Sigmoid colon (tissue), 7 donors: ENCODE measurements at places on chromosomes 5 and 9. TPM values are rescaled to one million over a fixed set of nuclear protein-coding genes. Genes with fewer than 3 reads are reported as not detected.

DNA sequence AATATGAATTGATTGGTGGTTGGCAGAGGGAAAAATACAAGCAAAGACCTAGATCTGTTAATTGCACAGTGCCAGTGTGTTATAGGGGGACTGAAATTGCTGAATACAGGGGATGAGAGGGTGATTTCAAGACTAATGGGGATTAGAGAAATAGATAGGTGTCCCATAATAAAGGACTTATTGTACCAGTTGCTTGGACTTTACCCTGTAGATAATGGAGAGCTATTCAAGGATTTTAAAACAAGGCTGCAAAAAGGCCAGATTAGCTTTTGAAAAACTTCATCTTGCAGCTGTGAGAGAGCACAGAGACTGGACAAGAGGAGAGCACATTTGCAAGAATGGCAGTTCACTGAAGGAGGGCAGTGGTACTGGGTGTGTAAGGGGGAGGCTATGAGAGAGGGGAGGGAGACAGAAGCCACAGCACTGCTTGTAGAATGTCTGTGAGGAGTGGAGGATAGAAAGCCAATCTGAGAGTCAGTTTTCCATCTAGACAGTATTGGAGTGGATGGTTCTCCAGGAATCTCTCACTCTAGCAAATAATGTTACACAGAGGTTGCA, 28.8 kb upstream of the SCAMP1 start:
- DNase-seq, result no peak

The EMB gene
- total RNA-seq, result 4.2 TPM

DNA sequence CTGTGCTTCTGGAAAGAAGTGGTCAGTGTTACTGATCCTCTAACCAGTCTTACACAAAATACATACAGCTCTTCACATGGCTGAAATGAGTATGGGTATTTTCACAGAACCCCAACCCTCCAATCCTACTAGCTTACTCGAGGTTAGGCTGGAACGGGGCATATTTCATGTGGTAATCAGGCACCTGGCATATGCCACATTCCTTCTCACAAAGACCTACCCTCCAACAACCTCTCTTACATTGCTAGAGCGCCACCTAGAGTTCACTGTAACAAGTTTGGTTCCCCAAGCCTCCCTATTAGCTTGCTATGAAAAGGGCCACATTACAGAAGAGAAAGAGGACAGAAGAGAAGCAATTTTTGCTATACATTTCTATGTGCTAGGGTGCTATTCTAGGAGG, 597.3 kb downstream of the PRELID2 start:
- DNase-seq, result no peak

GRCh38 chr9:116817762-116818161, 130.7 kb downstream of the TRIM32 start:
- no peak for DNase-seq

The NUP214 gene
- total RNA-seq, result 28.5 TPM

DNA sequence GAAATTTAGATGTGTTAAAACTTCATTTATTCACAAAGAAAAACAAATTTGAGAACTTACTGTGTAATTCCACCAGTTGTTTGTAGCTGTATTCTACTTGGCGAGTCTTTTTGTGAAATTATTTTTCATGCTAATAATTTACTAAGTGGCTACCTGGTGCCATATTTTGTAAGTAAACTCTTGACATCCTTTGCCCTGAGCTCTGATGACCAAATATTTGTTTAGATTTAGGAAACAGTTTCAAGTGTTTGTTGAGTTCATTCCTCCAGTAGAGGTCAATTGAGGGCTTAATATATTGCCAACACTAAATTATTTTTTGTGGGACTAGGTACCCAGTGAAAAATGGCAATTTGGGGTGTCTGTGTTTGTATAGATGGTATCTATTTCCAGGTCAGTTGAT, 3.7 kb downstream of the CNTLN start:
- DNase-seq, result no peak

DNA sequence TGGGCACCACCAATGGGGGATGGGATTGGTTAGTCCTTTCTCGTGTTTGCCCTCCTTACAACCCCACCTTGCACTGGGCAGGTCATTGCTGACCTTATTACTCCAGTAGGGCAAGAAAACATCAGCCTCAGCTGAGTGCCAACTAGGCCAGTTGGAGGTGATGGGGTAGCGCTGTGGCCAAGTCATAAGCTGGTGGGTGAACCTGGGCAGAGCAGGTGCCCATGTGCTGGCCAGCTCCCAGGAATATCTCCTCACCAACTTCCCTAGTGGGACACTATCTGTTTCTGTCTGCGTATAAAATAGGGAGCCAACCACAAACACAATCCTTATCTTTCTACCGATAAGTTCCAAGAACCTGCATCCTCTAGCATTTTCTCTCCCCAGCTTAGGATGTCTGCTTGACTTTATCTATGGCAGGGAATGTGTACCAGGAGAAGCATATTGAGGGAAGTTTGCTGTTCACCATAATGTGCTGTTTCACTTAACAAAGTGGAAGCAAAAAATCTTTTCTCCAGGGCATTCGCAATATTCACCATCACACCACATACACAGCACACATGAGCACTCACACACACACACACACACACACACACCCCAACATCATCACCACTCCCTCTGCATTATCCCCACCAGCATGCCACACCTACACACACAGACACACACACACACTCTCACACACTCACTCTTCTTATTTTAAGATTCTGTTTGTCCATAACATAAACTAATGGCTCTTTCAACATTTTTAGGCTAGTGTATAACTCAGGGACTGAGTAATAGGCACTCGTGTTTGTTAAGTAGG, 390.0 kb downstream of the ENC1 start:
- no peak for DNase-seq

DNA sequence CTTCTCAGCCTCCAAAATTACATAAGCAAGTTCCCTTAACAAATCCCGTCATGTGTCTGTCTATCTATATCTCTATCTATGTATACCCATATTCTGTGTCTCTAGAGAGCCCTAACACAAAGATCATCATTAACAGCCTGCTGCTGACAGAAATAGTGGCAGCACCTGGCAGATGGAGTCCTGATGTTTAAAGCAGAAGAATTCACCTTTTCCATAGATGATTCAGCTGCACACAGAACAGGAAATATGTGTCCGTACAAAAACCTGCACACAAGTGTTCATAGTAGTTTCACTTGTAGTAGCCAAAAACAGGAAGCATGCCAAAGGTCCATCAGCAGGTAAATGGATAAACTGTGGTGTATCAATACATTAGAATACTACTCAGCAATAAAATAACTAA, 45.0 kb upstream of the ACO1 start:
- no peak for DNase-seq

The CCDC127 gene
- total RNA-seq, result 5.7 TPM

GRCh38 chr5:171969288-171969880, 37.1 kb downstream of the FBXW11 start:
- DNase-seq, result no peak

The C5orf47 gene
- not detected for total RNA-seq

- DNase-seq, result no peak
These were observed 167.3 kb downstream of the KDM4C start for GRCh38 chr9:6924988-6925563.

DNA sequence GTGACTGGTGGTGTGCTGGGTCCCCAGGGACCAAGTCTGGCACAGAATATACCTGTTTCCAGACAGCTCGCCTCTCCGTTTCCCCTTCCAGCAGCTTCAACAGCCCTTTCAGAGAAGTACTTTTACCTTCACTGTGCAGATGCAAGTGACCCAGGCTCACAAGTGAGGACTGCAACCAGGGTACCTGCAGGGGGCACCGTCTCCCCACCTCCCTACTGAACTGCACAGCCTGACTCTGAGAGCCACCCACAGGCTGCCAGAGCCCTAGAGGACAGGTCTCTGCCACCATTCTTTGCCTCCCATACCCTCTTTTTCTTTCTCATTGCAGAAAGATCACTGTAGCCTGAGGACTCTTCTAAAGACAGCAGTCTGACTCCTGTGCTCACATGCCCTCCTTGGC, 15.4 kb downstream of the IL9 start:
- DNase-seq, result no peak

GRCh38 chr9:129365196-129365595, 187.1 kb upstream of the IER5L start:
- no peak for DNase-seq

- DNase-seq, result no peak
These were observed 269.1 kb downstream of the FANCC start for GRCh38 chr9:95048225-95049087.

The THBS4 gene
- 55.3 TPM for total RNA-seq
